KBM-7 (cell line): ENCODE measurements at places on chromosomes 6 and 20.

GRCh38 chr6:39892490-39893129, 41.7 kb downstream of the MOCS1 start:
- DNase-seq = peak; percentile 25

DNA sequence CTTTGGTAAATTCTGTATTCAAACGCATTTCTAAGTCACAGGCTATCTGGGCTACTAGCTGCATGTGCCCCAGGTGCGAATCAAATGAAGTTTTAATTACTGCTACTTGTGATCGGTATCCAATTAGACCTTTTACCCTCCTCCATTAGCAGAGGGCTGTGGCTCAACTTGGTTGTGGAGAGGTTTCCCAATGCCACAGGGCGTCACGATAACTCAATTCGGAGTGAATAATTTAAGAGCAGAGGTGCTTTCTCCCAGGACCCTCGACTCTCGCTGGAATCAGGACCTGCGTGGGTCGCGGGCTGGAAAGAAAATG, 640 bp downstream of the SAYSD1 start:
- DNase-seq = no peak

DNA sequence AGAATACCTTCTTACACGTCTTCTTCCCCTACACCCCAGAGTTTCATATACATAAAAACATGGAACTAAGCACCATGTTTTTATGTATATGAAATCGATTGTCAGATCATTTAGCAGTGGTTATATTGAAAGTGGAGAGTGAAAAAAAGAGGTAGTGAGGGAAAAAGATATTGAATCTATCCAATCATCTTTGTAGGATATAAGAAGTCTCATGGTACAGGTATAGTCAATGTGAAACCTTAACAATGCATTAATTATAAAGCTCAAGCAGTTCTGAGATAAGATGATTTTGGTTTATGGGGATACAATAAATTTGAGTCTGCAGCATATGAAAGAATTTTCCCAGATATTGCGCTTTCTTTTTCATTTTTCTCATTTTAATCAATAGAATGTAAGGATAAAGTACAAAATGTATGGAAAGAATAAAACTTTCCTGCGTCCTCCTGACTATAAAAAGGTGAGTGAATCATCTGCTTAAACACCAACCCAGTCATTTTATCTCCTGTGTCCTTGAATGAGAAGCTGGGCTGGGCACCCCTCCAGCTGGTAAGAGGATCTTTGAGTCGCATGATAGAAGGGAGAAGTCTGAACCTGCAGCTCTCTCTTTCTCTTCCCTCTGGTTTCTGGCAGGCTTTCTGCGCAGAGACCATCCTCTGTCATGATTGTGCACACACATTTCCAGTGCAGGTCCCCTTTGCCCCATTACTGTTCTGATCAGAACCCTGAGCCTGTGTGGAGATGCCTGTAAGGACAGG, 28.1 kb upstream of the AKIRIN2 start:
- DNase-seq = no peak

- no peak for DNase-seq
These were observed 41.3 kb upstream of the HFE start for GRCh38 chr6:26045928-26046368.

DNA sequence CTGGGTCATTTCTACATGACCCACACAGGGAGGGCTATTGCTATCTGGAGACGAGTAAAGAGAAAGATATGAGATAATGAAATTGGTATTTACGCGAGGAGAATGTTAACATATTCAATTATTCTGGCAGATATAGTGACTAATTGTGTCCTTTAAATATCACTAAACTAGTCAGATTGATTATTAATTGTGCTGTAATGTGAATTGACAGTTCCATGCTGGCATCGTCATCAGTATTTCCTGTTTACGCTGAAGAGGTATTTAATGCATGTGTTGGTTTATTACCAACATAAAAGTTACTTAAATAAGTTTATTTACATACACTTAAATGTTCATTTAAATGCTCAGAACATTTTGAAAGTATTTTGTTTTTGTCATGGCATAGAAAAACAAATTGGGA, 35.7 kb upstream of the OGFRL1 start:
- DNase-seq = no peak

- peak; percentile 42 for DNase-seq
These were observed 64.9 kb downstream of the SYCP2L start for GRCh38 chr6:10951675-10952282.

DNA sequence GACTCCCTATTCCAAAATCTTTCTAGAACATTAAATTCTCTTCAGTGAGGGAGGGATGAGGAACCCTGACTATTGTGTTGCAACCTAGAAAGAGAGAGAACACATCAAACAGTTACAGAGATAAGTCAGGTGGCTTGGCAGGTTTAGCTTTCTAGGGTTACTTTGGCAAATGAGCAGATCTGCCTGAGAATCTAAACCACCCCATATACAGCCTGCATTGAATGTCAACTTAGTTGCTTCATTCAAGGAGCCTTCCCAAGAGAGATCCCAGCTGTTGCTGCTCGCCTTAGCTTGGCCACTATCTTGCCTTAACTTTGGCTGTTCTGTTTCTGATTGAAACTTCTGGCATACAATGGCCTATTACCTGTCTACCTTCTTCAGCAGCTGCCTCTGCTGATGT, 74.7 kb upstream of the TCF21 start:
- DNase-seq = no peak

GRCh38 chr6:133242637-133243585, 1.8 kb downstream of the EYA4 start:
- DNase-seq = no peak

- DNase-seq = no peak
These were observed 51.2 kb downstream of the YTHDF1 start for GRCh38 chr20:63164484-63165355.

DNA sequence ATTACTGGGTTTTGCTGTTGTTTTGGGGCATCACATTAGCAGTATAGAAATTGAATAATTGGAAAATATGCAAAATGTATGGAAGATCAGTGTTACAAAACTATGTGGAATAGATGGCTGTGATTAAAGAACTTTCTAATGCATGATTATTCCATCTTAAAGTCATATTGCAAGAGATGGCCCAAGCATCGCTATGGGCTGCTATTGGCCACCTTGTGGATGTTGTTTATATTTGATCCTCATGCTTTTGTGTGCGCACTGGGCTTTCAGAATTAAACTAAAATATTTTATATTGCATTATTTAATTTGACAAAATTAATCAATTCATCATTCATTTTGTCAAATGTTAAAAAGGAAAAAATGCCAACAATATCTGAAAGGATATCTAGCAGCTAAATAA, 16.1 kb upstream of the HMGN3 start:
- no peak for DNase-seq

- DNase-seq = peak; percentile 81
These were observed 85.4 kb downstream of the HFE start for GRCh38 chr6:26172608-26172968.
